ENCODE measurements at places on chromosomes 1 and 21.

DNA sequence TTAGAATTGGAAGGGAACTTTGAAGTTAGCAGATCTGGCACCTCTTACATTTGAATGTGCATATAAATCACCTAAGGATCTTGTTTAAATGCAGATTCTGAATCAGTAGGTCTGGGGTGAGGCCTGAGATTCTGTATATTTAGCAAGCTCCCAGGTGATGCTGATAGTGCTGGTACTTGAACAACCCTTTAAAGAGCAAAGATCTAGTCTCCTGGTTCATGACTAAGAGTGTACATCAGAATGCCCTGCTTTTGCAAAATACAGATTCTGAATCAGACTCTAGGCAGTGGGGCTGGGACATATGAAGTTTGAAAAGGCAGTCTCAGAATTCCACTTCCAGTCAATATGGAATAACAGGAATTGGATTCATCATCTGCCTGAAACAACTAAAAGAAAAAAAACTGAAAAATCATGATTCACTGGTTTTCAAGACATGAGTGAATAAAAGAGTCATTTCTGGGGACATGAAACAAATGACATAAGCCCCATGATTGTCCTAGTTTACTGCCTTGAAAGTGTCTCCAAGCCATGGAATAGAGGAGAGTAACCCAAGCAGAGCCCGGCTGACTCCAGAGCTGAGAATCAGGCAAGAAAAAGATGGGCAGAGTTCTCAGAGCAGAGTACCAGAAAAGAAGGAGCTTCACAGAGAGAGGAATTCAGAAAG, 149.6 kb upstream of the SGIP1 start:
- no peak for DNase-seq

GRCh38 chr1:212167098-212167497, 118.1 kb upstream of the PPP2R5A start:
- DNase-seq, result no peak

GRCh38 chr1:1069711-1070676, 4.1 kb downstream of the RNF223 start:
- DNase-seq, result no peak

GRCh38 chr1:248825573-248825908, 174 bp downstream of the SH3BP5L start:
- no peak for DNase-seq

- no peak for DNase-seq
Measured at GRCh38 chr1:232675260-232675659, 45.3 kb upstream of the SIPA1L2 start.

GRCh38 chr1:202638019-202638700, 72.1 kb downstream of the SYT2 start:
- no peak for DNase-seq

- DNase-seq, result no peak
Measured at GRCh38 chr1:175287377-175287776, 94.8 kb upstream of the KIAA0040 start.

- DNase-seq, result no peak
Measured at GRCh38 chr1:221800831-221801230, 58.9 kb upstream of the DUSP10 start.

- DNase-seq, result no peak
Measured at GRCh38 chr1:70317087-70317486, 37.4 kb downstream of the ANKRD13C start.

- DNase-seq, result no peak
Measured at GRCh38 chr1:193697115-193697762, 510.8 kb upstream of the B3GALT2 start.

DNA sequence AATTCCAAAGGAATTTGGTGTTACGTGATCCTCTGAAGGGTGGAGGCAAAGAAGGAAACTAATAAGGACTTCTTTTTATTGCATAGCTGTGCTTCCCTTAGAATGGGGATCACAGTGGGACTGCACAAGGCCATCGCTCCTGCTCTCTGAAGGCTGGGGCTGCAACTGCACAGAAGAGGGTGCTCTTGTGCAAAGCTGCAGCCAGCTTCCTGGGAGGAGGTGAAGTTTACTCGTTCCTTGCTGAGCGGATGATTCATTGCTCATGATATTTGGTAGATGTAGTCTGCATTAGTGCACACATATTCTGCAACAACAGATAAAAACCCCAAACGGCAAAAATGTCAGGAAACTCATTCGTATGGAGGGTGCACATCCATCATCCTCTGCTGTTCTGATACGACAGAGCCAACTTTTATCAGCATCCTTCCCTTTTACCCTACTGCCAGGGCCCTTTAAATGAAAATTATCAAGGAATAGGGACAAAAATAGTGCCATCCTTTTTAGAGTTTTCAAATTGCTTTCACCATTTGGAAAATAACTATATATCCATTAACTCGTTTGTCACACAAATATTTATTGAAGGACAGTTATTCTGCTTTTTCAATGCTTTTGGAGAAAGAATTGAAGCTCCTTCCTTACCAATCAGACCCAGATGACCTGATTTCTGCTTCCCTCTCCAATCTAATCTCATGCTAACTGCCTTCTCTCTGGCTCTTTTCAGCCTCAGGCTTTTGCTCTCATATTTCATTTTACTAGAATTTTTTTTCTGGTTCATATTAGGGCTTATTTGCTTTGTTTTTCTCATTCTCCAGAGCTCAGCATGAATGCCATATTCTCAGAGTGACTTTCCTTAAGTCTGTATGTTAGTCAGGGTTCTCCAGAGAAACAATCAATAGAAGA, 263.6 kb downstream of the DUSP10 start:
- peak; percentile 36 for DNase-seq

GRCh38 chr1:151128800-151129199, 17.6 kb downstream of the SEMA6C start:
- no peak for DNase-seq

DNA sequence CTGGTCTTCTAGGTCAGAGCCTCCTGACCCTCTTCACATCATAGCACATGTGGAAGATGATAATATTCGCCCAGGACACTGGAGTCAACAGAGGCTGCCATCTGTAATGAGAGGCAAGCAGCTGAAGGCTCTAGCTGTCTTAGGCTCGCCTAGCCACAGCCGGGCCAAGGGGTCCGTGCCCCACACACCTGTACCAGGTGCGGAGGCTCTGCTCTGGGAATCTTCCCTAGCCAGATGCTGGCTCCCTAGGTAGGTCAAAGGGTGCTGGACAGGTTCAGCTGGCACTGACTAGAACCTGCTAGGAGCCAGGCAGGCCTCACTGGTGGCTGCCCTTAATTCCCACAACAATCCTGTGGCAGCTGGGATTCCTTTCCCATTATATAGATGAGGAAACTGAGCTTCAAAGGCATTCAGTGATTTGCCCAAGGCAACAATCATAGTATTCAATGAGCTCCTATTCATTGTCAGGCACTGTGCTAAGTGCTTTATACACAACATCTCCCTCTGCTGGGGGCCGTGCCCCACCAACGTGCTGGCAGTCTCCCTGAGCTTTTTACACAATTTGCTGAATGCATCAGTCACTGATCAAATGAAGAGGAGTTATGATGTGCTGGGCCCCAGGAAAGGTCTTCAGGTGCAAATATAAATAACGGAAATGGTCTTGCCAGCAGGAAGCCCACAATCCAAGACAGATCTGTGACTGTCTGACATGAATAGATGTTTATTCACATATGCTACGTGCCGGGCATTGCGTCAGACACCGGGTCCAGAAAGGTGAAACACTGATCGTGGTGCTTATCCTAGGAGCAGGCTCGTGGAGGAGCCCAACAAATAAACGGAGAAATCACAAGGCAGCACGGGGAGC, 58.0 kb downstream of the DDX20 start:
- DNase-seq, result no peak

- DNase-seq, result peak; percentile 38
Measured at GRCh38 chr1:184753608-184754475, 816 bp downstream of the EDEM3 start.

DNA sequence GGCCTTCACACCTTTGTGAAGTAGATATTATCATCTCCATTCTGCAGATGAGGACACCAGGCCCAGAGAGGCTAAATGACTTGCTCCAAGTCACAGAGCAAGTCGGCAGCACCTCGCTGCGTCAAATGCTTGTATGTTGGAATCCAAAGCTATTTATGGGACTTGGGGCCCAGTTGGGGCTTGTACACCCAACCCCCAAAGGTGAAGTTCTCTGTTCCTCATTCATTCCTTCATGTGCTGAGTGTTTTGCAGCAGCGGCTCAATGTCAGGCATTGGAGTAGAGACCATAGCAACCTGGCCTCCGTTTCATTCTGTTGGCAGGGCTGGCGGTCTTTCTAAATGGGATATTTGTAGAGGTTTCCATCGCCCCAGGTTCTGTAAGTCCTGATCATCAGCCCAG, 113.4 kb upstream of the SLC25A33 start:
- no peak for DNase-seq

- DNase-seq, result no peak
Measured at GRCh38 chr21:29072873-29073221, 601 bp downstream of the CCT8 start.

DNA sequence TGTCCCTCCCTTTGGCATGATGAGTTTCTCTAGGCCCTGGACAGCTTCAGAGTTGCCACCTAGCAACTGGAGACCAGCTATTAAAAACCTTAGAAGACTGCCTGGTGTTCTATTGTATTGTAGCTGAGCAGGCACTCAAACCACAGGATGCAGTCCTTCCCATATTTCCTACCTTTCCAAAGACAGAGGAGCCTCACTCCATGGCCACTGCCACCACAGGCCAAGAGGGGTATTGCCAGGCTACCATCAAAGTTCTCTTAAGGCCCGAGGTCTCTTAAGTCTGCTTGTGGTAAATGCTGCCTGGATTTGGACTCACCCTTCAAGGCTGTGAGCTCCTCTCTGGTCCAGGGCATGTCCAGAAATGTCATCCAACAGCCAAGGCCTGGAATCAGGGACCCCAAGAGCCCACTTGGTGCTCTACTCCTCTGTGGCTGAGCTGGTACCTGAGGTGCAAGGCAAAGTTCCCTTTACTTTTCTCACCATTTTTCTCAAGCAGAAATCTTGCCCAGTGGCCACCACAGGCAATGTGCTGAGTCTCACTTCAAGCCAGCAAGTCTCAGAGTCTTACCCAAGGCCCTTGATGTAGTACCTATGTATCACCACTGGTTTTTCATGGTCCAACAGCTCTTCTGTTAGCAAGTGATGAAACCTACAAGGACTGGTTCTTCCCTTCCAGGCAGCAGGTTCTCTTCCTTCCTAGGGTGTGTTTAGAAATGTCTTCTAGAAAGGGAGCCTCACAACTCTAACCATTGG, 269.4 kb downstream of the AMY1C start:
- DNase-seq, result no peak

DNA sequence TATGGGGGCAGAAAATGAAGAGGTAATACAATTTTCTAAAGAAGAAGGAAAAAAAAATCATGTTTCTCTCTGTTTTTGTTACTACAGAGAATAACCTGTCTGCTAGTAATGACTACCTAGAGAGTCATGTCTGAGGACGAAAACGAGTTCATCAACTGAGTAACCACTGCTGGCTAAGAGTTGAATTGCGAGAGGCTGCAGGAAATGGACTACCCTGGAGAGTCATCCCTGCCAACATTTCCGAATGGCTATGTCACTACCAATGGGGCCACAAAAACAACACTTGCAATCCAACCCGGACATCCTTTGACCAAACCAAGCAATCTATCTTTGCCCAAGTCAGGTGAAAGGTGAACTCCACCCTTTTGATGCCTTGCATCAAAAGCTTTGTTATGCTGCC, 120.6 kb downstream of the FCRL5 start:
- no peak for DNase-seq

DNA sequence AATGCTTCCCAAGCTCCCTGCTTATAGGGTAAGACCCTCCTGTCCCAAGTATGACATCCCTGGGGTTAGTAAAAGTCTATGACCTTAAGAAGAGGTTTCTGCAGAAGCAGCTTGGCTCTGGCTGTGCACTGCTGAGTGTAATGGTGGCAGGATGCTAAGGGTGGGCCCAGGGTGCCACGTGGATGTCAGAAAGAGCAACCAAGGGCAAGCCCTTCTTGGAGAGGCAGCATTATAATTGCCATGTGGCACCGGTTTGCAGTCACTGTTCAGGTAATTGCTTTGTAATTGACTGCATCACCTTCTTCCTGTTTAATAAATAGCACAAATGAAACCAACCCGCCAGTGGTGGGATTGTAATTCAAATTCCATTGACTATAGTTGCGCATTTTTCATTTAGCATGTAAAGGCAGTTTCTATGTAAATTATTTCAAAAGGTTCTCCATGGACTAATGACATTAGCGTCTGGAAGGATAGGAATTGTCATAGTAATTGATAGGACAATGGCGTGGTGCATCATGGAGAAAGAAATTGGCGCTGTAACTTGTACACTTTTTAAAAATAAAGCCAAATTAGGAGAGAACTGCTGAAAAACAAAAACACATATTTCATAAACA, 490.6 kb upstream of the VAMP3 start:
- no peak for DNase-seq

DNA sequence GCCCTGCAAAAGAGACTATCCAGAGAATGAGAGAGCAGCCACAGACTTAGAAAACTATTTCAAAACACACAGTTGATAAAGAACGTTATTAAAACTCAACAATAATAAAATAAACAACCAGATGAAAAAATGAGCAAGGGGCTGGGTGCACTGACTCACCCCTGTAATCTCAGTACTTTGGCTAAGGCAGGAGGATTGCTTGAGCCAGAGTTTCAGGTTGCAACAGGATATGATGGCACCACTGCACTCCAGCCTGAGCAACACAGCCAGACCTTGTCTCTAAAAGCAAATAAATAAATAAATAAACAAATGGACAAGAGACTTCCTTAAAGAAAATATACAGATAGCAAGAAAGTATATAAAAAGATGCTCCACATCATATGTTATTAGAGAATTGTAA, 144.6 kb downstream of the LRRIQ3 start:
- no peak for DNase-seq

DNA sequence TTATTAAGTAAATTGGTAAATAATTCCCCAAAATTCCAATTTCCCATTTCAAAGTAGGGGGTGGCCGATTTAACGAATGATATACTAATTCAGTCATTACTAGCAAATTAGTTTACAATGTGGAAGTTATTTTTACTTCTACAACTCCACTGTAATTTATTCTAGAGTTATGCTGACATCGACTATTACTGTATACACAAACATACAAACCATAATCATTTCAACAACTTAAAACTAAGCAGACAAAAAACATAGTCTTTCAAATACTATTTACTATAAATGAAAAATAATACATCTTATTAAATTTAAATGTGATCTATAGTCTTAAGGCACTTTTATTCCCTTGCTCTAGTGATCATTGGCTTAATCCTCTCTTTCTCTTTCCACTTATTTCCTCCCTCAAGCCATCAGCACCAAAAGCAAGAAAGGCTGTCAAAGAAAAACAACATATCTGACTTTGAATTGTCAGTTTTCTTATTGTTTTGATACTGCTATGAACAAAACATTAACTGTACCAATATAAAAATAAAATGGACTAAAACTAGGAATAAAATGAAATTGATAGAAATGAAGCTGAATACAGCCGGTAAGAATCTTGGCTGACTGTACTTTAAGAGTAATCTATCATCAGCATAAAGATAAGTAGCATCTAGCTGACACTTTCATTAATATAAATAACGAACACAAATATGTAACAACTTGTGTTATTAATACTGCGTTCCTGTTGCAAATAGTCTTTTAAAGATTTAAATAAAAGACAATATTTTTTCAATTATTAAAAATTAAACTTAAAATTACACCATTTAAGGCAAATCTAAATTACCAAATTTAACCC, 4.1 kb downstream of the CDC42BPA start:
- no peak for DNase-seq

- no peak for DNase-seq
Measured at GRCh38 chr1:148010527-148010926, 82.3 kb downstream of the GPR89B start.
